ENCODE measurements at places on chromosomes 13 and 19.

DNA sequence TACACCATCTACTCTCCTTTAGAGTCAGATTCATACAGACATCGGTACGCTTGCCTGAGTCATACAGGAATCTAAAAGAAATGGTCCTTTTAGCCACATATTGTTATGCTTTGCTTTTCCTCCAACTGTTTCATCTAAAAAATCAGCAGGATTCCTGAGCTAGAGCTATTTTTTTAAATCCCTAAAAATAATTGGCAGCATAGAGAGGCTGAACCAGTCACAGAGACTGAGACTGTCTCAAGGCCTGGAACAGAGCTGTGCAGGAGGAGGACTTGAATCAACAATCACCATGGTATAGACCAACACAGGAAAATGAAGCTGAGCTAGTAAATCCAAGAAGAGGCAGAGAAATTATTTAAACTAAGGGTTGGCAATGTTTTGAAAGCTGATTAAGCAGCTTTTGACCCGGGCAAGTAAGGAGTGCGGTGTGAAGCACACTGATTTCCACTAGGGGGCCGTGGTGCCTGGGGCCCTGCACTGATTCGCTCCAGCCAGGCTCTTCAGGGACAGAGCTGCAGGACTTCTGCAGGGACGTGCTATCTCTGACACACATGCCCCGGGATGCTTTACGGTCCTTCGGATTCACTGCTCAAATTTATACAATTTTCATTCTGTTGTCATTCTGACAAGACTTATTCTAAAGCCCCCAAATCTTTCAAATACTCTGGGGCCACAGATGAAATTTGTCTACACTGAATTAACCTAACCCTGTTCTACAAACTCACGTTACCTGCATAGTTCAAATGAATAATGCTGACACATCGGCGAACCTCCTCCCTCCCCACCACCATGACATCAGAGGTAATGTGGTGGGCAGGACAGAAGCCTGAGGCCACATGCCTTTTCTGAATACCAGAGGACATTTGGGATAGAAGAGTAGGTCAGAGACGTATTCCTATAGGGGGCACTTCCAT, 87.6 kb upstream of the SLC15A1 start:
- no peak for DNase-seq

DNA sequence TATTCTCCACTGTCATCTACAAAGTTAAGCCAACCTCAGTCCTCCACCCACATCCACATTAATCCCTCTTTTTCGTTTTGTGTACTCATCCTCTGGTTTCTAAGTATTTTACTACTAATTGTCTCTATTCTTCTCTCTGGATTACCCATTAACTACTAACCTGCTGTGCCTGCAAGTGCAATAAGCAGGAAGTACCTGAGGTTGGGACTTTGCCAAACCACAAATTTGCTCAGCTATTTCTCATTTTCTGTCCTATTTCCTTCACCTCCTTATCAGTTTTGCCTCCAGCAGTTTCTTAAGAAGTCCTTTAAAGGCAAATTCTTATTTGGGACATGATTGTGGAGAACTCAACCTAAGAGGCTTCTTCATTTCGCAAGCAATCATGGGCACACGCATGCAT, 1708.9 kb downstream of the SLITRK5 start:
- DNase-seq = no peak

- DNase-seq = no peak
Measured at GRCh38 chr13:32113532-32113931, 82.0 kb downstream of the FRY start.

- DNase-seq = no peak
Measured at GRCh38 chr13:105341758-105342157, 1193.7 kb downstream of the EFNB2 start.

DNA sequence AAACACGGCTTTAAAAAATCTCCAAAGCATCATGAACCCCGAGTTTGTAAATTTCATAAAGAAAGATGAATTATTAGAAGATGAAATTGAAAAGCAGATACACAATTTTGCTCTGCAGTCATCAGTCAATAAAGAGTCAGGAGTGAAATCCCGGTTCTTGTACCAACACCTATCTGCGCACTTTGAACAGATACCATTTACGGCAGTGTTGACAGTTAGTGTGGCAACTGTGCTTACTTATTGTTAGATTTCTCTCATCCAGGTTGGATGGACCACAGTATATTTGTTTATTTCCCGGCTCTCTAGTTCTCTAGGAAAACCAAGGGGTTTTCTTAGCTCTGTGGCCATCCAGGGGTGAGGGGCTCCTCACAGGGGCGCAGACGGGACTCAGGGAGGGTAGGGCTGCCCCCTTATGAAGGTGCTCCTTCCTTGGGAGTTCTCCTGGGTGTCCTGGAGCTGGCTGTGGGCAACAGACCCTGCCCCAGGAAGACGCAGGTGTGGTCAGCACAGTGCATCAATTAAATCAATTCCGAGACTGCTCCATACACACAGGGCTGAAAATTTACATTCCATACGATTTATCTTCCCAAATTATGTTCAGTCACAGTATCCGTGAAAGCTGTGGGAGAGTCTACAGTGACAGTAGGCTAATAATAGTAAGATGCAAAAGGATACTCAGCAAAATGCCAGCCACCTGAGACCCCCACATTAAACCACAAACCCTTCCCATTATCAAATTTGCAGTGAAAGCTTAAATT, 107.0 kb upstream of the C1QTNF9B start:
- DNase-seq = no peak

GRCh38 chr19:677601-678436, 1.6 kb downstream of the FSTL3 start:
- no peak for DNase-seq

DNA sequence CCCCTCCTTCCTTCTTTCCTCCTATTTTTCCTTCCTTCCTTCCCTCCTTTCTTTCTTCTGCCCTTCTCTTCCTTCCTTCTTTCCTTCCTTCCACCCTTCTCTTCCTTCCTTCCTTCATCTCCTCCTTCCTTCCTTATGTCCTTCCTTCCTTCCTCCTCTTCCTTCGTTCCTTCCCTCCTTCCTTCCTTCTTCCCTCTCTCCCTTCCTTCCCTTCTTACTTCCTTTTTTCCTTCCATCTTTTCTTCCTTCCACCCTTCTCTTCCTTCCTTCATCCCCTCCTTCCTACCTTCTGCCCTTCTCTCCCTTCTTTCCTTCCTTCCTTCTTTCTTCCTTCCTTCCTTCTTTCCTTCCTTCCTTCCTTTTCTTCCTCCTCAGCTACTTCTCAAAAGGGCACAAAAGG, 287.3 kb upstream of the ZNF507 start:
- DNase-seq = no peak

- no peak for DNase-seq
Measured at GRCh38 chr13:30477346-30478195, 11.8 kb upstream of the HMGB1 start.

- DNase-seq = no peak
Measured at GRCh38 chr19:58183817-58184215, 955 bp downstream of the ZNF274 start.

GRCh38 chr19:58291943-58292342, 13.2 kb downstream of the ZNF8 start:
- DNase-seq = no peak

GRCh38 chr13:26518451-26518959, 39.0 kb upstream of the WASF3 start:
- no peak for DNase-seq

DNA sequence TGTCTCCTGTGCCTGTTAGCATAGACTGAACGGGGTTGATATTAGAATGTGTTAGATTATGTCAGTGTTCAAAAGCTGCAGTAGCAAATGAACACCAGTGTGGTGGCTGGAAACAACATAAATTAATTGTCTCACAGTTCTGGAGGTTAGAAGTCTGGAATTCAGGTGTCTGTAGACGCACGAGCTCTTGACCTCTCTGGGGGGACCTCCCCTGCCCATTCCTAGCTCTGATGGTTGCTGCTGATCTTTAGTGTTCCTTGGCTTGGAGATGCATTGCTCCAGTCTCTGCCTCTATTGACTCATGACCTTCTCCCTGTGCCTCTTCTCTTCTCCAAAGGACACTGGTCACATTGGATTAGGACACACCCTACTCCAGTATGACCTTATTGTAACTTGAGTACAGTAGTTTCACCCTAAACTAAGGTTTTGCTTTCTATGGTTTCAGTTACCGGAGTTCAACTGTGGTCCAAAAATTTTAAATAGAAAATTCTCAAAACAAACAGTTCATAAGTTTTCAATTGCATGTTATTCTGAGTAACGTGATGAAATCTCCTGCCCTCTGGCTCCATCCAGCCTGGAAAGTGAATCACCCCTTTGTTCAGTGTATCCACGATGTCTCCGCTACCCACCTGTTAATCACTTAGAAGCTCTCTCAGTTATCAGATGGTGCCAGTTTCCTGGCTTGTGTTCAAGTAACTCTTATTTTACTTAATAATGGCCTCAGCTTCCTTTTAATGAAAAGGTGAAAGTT, 273.2 kb downstream of the MYO16 start:
- no peak for DNase-seq

DNA sequence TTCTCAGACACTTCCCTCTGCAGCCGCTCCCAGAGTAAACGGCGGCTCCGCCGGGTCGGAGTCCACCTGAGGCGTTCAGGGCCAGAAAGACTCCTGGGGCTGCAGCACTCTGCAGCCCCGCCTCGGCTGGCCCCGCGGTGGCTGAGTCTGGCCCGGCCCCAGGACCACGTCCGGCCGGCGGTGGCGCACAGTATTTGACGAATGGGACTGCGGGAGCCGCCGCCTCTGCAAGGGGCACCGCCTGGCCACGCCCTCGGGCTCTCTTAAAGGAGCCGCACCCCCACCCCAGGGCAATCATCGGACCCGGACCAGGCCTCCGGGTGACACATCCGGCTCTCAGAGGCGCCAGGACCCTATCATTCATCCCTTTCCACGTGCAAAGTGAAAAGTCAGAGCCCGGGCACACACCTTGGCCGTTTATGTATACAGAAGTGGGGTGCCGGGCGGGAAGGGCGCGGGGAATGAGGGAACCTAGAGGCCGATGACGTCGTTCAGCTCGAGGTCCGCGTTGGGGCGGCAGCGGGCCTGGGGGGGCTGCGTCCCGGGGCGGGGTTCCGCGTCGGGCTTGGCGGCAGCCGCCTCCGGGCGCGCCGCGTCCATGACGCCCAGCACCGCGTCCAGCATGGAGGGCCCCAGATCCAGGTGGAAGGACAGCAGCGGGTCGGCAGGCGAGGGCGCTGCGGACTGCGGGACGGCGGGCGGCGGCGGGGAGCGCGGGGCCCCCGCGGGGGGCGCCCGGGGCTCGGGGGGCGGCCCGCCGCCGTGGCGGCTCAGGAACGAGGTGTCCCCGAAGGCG, 1.2 kb upstream of the LENG9 start:
- DNase-seq = peak; percentile 41

DNA sequence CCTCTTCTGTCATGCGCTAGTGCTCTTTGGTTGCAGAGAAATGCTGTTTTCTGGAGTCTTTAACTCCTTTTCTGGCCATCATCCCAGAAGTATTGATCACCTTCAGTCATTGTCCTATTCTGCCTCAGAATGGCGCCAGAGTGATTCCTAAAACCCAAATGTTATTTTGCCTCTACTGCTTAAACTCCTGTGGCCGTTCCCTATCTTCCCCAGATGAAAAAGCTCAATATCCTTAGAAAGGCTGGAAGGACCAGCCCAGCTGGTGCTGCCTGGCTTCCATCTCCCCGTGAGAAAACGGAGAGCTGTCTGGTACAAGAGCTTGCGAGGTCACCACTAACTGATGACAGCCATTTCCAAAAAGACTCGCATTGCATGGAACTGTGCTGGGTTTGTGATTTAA, 179.1 kb downstream of the RBM26 start:
- no peak for DNase-seq

DNA sequence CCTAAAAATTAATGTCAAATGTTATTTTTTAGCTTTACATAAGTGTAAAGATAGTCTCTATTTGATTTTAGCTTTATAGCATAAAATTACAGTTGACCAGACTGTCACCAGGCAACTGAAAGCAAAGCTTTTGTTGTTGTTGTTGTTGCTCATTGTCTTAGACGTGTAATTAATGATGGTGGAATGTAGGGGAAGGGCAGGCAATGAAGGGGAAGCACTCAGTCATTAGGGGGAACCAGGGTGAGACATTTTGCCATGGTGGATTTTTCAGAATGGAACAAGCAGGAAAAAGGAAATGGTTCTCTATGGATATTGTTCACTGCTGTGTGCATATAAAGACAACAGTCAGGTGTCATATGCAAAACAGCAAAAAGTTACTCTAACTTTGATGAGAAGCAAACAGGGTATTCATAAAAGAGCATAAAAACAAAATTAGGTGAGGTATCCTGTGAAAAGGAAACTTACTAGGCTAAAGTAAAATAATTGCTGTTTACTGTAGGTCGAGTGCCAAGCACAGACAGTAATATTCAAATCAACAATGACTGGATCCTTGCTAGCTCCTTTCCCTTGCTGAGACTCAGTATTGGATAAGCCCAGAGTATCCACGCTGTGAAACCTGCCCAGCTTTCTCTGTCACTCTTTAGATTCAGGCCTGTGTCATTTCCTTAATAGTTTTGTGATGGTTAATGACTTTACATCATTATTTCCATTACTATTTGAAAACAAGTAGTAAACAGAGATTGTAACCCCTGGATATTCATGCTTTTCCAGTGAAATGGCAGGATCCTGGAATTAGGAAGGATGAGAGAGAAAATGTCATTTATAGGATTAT, 110.5 kb downstream of the LRCH1 start:
- no peak for DNase-seq

DNA sequence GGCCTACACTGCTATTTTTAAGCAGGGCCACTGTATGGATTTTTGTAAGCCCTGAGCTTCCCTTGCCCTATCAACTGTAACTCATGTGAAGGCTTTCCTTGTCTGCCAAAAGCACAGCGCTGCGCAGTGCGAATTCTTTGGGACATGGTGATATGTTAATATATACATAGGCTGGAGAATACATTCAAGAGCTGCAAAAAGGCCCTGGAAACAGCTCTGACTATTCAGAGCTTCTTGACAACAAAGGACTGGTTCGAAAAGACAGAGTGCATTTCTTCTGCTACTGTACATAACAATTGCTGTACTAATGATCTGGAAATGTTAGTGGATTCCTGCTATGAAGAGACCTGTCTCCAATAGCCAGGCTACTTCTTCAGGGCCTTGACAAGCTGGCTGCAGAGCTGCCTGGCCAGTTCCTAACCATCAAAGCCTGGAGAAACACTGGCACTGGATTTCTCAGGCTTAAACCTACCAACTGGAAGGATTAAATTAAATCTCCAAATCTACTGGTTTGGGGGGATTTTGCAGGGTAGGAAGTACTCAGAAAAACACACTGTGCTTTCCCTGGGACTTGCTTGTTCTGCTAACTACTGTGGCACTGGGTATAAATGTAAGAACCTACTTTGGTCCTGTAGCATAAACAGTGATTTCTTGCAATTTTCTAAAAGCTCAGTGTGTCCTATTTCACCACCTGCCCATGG, 246.9 kb downstream of the DNAJC15 start:
- no peak for DNase-seq

DNA sequence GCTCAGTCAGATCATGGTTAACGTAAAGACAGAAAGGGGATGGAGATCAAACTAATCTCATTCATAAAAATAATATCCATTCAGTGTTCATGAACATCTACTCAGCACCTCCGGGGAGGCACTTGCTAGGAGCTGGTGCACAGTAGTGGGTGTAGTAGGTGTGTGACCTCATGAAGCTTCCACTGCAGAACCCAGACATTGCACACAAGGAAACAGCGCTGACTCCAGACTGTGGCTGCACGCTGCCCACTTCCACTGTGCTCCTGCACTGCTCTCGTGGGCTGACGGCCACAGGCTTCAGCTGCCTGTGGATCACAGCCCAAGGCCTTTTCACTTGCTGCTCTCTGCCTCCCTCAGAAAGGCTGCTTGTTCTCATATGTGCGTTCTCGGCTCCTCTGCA, 214.4 kb upstream of the ZNF507 start:
- no peak for DNase-seq
